ENCODE measurements at places on chromosomes 4 and X.

DNA sequence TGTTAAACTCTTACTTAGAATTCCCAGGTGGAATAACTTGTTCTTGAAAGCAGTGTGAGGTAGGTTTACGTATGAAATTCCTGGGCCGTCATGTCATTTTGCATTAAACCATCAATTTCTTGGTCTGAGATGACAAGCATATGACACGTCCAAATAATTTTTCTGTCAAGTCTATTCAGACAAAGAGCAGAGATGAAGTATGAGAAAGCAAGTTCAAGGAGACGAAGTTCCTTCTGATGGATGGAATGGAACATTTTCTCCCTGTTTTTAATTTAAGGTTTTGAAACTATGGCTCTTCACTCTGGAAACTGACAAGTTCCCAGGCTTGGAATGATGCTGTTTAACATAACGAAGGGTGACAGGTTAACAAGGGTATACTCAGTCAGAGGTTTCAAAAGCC, 252.8 kb upstream of the SFRP2 start:
- no peak for DNase-seq

- DNase-seq: no peak
These were observed 84.9 kb downstream of the RAB28 start for GRCh38 chr4:13399257-13399656.

GRCh38 chr4:142777045-142777743, 68.9 kb downstream of the INPP4B start:
- DNase-seq: no peak

- DNase-seq: no peak
These were observed 124.1 kb downstream of the TRIML1 start for GRCh38 chr4:188263321-188263720.

GRCh38 chr4:86033171-86033570, 326.7 kb downstream of the MAPK10 start:
- DNase-seq: peak; percentile 92

- DNase-seq: no peak
These were observed 265.9 kb downstream of the ADAMTS3 start for GRCh38 chr4:72302981-72303704.

DNA sequence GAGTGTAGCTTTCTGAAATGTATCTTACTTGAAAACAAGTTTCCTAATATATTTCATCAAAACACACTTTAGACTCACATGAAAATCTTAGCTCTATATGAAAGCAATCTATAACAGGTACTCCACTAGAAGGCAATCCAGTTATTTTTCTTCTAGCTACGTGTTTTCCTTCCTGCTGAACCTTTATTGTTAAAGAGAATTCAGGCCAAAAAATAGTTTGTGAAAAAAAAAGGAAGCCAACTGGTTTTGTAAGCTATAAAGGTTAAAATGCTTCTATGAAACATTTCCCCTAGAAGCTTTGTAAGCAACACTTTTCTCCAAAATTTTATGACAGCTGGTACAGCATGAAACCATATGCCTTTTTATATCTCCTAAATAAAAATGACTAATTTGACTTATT, 304.7 kb upstream of the DIAPH2 start:
- no peak for DNase-seq

DNA sequence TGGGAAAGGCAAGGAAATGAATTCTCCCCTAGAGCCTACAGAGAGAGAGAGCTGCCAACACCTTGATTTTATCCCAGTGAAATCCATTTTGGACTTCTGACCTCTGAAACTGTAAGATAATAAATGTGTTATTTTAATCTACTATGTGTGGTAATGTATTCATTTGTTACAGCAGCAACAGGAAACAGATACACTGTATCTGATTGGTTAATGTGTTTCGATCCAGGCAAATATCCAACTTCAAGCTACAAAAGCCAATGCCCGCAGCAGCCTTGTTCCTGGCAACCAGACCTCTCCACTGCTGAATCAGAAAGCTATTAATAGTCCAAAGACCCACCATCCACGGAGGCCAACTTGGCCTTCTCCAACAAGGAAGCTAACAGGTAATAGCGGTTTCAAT, 318.1 kb downstream of the PTTG2 start:
- DNase-seq: no peak

DNA sequence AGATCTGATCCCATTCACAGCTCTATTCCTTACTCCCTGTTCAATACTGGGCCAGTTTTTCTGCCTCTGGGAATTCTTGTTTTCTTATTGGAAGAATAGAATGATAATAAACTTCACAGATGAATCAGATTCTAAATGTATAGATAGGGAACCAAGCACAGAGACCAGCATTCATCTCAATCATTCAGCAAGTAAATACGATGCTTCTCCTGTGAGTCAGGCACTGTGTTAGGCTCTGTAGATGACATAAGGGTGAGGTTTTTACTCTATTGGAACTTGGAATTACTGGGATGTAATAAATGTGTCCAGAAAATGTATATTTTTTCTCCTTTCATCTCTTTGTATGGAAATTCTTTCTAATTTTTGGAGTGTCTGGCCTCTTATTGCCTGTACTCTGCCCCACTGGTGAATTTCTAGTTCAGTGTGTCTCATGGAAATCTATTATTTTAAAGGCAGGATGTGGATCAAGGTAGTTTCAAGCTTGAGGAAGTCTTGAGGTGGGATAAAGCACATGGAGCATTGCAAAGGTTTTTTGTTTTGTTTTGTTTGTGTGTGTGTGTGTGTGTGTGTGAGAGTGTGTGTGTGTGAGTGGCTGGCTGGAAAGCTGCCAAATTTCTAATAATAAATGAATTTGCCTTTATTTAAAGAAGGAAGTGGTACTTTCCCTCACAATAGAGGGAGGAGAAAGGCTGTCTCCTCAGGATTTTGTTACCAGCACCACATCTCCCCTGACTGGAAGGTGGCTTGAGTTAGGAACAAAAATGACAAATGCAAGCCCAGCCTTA, 117.9 kb upstream of the HS3ST1 start:
- DNase-seq: no peak

GRCh38 chrX:106042296-106042695, 3.8 kb upstream of the SERPINA7 start:
- DNase-seq: no peak

- DNase-seq: peak; percentile 68
These were observed 22.6 kb upstream of the RBBP7 start for GRCh38 chrX:16892504-16893362.

DNA sequence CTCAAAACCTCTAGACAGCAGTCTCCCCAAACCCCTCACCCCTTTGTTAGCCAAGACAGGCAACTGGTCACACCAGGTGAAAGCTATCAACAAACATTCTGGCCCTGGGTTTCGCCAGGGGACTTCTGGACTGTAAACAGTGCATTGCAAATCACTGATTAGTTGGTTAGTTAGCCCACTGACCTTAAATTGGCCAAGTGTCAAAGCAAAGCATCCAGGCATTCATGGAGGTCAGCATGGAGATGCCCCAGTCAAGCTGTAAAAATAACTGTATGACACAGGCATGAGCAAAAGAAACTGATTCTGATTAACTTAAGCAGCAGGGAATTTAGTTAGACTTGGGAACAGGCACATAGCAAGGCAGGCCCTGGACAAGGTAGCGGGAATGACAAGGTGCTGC, 156.0 kb upstream of the TTC29 start:
- DNase-seq: no peak

GRCh38 chr4:56979421-56980072, 851 bp downstream of the POLR2B start:
- DNase-seq: no peak

- no peak for DNase-seq
These were observed 57.8 kb downstream of the HEPH start for GRCh38 chrX:66221856-66222255.

- DNase-seq: no peak
These were observed 85.1 kb downstream of the PDLIM5 start for GRCh38 chr4:94536649-94537469.

DNA sequence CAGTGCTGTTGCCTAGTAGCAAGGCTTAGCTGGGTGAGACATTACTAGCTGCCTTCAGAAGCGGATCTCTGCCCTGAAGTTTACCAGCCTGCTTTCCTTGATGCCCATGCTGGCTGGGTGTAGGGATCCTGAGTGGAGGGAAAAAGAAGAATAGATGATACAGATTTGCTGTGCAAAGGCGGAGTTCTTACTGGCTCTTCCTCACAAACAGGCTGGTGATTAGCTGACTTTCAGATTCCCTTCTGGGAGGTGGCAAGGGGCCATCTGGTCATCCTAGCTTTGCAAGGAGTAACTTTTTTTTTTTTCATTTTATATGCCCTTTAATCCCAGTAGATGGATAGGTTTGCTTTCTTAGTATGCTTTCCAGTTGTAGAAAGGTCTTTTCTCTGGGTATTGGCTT, 44.8 kb downstream of the SMARCA5 start:
- DNase-seq: no peak

DNA sequence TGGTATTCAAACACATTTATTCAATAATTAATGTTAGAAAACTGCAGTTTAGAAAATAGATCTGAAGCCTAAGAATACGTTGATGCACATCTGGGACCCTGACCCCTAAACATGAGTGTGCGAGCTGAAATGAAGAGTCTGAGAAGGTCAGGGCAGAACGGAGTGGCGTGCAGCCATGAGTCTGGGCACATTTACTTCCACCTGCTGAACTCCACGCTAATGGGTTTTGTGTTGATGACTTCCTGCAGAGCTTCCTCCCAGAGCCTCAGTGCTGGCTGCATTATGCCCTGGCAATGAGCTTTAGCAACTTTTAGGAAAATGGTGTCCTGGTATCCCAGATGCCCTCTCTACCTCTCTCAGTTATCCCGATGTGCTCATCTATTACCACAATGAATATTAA, 53.1 kb downstream of the FAM114A1 start:
- DNase-seq: no peak

DNA sequence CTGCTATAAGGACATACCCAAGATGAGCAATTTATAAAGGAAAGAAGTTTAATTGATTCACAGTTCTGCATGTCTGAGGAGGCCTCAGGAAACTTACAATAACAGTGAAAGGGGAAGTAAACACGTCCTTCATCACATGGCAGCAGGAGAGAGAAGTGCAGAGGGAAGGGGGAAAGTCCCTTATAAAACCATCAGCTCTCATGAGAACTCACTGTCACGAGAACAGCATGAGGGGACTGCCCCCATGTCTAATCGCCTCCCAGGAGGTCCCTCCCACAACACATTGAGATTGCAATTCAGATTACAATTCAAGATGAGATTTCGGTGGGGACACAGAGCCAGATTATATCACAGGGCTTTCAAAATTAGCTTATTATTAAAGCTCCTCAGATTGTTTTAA, 209.5 kb upstream of the PPP3CA start:
- DNase-seq: no peak

DNA sequence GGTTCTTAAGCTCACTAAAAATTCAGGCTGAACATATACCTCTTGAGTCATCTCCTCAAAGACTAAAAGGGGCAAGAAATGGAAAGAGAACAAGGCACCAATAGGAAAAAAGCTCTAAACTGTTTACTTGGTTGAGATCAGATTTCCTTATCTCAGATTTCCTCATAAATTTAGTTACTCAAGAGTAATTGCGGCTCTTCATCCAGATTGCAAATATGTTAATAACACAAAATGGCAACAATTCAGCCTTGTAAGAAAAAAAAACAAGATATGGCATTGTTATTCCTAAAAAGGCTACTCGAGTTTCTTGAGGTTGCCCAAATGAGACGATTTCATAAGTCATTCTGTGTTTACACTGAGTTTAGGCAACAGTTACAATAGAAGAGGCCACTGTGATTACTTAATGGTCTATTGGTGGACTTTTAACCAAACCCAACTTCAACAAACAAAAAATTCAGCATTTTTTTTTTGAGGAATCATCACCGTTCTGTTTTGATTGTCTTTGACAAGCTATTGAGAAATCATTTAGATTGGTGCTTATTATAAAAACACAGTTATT, 97.9 kb upstream of the PDHA1 start:
- no peak for DNase-seq

DNA sequence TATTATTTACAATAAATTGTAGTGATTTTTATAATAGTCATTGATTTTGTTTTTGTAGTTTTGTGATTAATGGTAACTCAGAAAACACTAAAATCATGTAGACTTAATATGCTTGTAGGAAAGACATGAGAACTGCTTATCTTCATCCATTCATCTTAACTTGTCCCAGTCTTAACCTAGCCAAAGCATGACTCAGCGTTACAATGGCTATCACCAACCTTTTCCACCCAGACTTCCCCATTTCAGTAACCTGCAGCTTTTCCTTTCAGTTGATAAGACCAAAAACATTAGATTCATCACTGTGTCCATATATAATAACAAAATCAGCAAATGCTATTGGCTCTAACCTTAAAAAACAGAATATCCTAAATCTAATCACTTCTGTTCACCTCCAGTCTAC, 106.2 kb upstream of the KLF8 start:
- no peak for DNase-seq

GRCh38 chr4:104493081-104493831, 1.4 kb downstream of the CXXC4 start:
- no peak for DNase-seq

GRCh38 chr4:17385403-17385802, 126.5 kb downstream of the QDPR start:
- DNase-seq: no peak

GRCh38 chr4:15010038-15010585, 7.8 kb downstream of the CPEB2 start:
- DNase-seq: no peak

DNA sequence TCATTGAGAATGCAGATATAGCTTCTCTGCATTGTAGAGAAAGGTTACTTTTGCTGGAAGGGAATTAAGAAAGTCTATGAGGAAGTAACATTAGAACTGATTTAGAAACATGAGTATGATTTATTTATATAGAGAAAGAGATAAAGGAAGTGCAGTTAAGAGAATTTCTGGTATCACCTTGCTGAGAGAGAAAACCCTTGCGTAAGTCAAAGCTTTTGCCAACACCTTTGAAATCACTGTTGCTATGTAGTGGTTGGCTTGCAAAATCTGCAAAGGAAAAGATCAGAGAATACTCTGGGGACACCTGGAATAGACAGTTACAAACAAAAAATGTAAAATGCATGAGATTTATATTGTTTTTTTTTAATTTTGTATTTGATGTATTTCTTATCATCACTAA, 137.3 kb upstream of the RXFP1 start:
- no peak for DNase-seq

- no peak for DNase-seq
These were observed 42.2 kb downstream of the SMARCA5 start for GRCh38 chr4:143555676-143556075.

DNA sequence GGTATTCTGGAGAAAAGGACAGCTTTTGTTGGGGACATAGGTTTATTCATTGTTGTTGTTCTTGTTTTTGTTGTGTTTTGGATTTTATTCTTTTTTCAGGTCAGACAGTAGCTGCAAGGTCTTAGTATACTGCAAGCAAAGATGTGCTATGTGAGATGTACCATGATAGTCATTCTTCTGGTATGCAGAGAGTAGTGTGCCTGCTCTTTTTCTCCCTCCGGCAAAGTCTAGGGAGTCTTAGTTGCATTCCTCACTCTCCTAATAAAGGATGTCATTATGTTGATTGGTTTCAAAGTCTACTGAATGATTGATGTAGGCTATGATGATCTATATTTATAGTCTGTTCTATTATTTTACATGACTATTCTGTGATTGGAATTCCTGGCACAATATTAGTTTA, 119.9 kb upstream of the POF1B start:
- DNase-seq: no peak

DNA sequence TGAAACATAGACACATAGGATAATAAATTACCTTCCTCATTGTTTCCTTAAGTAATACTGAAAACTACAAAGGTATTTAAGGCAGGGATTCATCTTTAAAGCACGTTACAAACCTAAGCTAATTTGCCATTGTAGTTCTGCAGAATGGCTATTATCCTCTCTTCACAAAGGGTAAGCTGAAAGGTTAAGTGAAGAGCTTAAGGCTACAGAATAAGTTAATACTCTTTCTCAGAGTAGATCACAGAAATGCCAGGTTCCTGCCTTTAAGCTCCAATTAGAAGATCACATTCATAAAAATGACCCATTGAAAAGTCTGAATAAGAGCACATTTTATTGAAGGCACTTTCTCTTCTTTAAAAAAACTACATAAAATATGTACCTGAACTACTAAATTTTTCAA, 42.1 kb upstream of the PRDM5 start:
- DNase-seq: no peak
